Uterus (tissue), 4 donors: ENCODE measurements at places on chromosomes 2 and 18. TPM values are rescaled to one million over a fixed set of nuclear protein-coding genes. Genes with fewer than 3 reads are reported as not detected.

DNA sequence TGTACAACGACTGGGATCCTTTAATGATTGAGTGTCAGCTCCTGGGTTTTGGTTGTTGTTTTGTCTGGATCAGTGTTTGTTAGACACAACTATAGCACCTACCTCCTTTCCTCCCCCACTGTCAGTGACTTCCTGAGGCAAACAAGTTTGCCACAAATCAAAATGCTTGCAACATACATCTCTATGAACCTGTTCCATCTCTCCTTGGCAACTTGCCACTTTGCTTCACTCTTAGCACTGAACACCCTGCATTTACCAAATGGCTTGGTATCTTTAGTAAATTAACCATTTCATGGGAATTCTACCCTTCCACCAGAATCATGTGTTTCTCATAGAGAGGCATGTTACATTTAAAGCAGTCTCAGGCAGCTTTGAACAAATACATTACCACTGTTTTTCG, 301.1 kb upstream of the TANK start:
- no peak for DNase-seq

Gene PRKAG3
- total RNA-seq = not detected

GRCh38 chr2:234898534-234899053, 53.2 kb upstream of the SH3BP4 start:
- no peak for DNase-seq

DNA sequence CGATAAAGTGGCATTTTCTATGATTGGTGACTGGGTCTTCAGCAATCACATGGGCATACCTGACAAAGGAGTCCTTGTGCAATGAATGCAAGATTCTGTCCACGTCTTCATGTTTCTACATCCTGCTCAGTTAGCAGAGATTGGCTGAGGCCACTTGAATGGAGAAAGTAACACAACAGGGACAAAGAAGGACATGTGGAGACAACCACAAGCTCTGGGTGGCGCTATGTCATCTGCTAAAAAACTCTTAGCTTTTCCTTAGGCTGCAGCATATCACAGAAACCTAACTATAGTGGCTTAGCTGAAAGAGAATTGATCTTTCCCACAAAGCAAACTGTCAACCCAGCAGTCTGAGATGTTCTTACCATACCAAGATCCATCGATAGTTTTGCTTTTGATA, 1109.7 kb downstream of the SOCS6 start:
- DNase-seq = no peak

DNA sequence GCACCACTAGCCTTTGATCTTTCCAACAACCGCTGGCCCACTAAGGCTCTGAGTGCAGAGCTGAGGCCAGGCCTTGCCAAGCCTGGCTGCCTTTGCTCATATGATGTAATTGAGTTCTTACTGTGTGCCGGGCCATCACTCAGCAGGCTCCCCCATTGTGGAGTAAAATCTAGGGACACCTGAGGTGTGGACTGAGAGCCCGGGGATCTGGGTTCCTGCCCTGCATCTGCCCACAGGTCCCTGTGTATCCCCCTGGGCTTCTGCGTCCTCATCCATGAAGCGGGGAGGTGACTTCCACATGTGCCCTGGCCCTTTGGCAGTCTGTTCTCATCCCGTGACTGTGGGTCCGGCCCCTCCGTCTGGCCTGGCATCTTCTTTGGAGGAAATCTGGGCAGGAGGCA, 33.8 kb downstream of the GREB1 start:
- peak; percentile 41 for DNase-seq

GRCh38 chr18:41977233-41977632, 22.2 kb downstream of the PIK3C3 start:
- DNase-seq = no peak

- DNase-seq = no peak
Measured at GRCh38 chr18:47264308-47264700, 12.8 kb upstream of the SKOR2 start.
